ENCODE measurements at places on chromosomes 2 and 18.

- DNase-seq = no peak
These were observed 85.6 kb downstream of the DDX1 start for GRCh38 chr2:15677141-15677843.

- DNase-seq = no peak
These were observed at the start of gene INHBB for GRCh38 chr2:120346026-120346666. INHBB (plus strand) TSS chr2:120346136; CDS start chr2:120346189, 53 bp downstream.

DNA sequence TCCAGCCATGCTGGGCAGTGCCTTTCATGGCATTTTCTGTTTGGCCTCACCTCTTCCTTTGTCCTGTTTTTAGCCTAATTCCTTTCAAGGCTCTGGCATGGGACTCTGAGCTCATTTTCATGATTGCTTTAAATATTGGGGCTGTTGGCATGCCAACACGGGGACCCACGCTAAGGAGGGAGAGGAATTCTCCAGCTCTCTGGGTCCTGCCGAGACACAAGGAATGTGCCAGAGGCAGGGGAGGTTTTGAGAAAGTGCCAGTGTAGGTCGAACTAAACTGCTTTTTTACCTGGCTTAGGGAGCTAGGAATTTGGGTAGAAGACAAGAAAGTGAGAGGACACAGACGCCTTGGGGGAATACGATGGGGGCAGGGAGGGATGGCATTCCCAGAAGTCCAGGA, 42.3 kb downstream of the RPL37A start:
- DNase-seq = no peak

DNA sequence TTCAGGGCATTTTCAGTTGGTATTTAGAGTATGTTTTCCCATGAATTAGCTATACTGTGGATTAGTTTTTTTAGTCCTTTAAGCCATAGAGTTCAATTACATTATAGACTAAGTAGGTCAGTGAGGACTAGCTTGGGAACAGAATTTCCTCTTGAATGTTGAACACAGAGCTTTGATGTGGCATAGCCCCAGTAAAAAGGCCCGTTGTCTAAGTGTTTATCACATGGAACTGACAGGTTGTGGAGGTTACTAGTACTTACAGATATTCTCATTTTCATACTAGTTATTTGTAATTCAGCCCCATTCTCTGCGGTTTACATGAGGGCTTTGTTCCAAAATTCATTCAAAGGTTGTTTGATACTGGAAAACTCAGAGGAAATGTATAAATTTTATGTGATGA, 6.2 kb downstream of the INSIG2 start:
- DNase-seq = no peak

- no peak for DNase-seq
These were observed 443.5 kb downstream of the XIRP2 start for GRCh38 chr2:167331636-167332232.

DNA sequence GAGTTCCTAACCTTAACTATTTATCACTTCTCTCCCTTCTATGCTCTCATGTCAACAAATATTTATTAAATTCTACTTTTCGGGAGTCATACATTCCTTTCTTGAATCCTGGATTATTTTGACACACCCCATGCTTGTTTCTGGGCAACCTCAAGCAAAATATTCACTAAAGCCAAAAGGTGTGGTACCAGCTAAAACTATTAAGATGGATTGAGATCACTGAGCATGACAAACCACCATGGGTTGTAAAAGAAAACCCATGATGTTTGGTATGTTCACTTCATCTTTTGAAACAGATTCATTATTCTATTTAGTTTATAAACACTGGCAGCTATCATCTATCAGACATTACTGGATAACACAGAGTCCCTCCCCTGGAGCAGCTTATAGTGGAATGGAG, 32.5 kb downstream of the DPP4 start:
- no peak for DNase-seq

- DNase-seq = no peak
These were observed 19.9 kb upstream of the SCYGR1 start for GRCh38 chr2:227407591-227408151.

DNA sequence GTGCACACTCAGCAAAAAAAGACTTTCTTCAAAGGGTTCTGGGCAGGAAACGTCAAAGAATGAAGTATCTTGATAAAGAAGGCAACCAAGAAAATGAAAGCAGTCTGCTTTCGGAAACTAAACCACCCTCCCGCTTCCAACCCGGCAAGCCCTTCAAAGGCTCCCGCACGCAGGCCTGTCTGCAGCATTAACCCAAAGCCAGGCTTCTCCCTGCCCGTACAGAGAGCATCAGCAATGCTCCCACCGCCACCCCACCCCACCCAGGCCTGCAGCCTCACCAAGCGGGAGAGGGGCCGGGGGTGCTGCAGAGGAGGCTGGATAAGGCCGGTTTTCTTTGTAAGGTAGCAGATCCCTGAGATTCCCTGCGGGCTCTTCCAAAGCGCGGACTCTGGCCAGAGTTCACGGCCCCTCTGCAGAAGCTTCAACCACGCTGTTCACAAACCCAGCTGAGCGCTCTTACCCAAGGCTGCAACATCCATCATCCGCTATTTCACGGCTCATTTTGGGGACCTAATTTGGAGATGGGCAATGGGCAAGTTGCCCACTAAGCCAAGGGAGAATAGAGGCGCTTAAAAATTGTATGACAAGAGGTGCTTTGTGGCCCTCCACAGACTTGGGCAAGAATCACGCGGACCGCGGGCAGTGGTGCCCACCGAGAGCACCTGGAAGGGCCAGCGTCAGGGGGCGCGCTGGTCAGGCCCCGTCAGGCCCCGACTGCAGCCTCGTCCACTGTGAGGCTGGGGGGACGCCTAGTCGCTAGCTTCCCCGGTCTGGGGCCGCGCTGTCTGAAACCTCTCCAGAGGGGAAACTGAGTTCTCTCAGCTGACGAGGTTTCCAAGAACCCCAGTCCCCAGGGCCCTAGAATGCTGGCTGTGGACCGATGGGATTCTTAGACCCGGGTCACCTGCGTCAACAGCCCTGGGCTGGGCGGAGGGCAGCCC, 225.4 kb upstream of the ID2 start:
- no peak for DNase-seq

DNA sequence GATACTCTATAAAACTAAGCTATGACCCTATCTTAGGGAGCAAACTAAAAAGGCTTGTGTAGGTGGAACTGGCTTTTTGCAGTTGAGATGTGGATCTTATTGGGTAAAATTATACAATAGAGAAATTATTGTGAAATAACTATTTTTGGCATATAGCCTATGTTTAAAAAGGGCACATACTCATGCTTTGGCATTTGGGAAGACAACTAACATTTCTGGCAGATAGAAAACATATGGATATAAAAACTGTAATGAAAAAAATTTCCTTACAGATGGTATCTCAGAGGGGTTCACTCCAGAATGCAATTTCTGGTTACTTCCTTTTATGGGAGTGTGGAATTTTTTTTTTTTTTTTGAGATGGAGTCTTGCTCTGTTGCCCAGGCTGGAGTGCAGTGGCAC, 120.1 kb upstream of the CCDC195 start:
- no peak for DNase-seq

- DNase-seq = no peak
These were observed 469.0 kb upstream of the POU3F3 start for GRCh38 chr2:104384961-104385360.

DNA sequence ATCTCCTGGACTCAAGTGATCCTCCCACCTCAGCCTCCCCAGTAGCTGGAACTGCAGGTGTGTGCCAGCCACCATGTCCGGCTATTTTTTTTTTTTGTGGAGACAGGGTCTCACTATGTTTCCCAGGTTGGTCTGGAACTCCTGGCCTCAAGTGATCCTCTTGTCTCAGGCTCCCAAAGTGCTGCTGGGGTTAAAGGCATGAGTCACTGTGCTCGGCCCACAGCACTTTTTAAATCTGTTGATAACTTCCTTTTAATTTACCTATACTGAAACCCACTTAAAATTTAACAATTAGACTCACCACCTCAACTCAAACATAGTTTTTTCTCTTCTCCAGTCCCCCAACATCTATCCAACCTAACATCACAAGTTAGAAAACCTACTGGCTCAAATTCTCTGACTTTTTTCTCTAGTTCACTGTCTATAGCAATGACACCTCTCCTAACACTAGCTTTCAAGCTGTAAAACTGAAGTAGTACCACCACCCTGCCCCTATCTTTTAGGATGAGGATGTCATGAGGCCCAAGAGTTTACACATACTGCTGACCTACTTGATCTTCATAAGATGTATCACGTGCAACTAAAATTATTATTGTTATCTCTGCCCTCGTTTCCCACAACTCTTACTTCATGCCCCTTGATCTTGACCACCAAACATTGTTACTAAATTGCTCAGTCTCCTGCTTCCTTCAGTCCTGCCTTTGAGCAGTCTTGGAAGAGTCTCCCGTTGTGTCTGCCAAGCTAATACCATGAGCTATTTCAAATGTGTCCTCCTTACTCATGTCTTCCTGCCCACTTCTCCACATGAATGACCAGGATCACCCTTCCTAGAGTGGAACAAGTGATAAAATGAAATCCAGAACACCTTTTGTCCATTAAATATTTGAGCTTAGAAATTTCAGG, 142.3 kb upstream of the ZFP36L2 start:
- no peak for DNase-seq

DNA sequence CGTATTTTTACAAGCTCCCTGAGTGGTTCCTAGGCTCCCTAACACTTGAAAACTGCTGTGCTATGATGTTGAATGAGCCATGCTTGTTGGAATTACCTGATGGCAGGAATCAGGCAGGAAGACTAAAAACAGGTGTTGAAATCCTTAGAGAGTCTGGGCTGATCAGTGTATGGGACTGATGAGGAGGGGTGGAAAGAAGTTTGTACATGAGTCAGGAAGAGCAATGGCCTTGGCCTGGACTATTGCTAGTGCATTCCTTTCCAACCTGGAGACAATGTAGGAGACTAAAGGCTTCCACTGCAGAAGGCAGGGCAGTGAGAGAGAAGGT, 25.0 kb upstream of the TMBIM1 start:
- DNase-seq = no peak

DNA sequence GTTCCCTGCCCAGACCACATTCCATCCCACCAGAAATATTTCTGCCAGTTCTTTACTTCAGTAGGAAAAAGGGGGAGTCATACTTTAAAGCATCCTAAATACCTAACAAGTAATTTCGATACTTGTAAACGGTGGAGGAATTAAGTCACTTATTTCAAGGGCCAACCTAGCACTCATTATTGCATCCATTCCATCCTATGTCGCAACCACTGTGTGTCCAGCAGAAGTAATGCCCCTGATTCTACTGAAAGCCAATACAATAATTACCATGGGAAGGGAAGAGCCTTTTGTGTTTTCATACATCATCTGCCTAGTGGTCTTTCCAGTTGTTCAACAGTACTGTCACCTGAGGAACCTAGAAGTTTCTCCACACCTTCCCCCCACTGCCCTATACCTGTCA, 12.5 kb downstream of the SERPINB8 start:
- no peak for DNase-seq

- DNase-seq = no peak
These were observed 128.9 kb upstream of the NOSTRIN start for GRCh38 chr2:168673265-168674189.

DNA sequence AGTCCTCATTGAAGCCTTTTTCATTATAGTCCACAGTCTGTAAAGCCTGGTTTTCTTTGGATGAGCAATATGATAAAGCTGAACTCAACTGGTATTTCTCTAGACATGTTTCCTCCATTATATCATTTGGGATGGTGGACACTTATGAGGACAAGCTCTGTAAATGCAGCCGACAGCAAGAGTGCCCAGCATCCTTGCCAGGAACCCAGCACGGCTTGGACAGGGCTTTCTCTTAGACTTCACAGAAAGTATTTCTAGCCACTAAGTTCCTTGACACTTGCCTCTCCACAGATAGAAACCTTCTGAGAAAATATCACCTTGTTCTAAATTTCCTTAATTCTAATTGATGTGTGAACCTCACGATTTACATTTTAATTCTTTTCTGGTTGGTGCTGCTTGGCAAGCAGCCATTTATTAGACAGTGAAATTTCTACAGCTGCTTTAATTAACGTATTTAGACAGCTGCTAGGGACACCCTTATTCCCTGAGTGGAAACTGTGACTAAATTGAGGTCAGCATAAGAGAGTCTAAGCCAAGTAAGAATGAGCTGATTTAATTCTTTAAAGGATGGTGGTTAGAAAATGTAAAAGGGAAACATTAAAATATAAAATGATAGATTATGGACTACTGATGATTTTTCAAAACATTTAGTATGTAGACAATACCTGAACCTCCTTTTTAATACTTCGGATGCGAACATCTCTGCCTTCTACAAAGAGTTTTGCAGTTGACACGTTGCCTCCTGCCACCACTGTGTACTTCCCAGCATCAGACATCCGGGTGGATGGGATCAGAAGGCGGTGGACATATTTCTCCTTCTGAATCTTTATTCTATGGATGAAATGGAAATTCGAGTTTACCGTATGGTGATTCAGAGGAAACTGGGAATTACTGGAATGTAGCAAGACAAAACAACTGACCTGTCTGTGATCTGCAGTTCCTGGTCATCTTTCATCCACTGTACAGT, 39.8 kb downstream of the TTN start:
- no peak for DNase-seq

DNA sequence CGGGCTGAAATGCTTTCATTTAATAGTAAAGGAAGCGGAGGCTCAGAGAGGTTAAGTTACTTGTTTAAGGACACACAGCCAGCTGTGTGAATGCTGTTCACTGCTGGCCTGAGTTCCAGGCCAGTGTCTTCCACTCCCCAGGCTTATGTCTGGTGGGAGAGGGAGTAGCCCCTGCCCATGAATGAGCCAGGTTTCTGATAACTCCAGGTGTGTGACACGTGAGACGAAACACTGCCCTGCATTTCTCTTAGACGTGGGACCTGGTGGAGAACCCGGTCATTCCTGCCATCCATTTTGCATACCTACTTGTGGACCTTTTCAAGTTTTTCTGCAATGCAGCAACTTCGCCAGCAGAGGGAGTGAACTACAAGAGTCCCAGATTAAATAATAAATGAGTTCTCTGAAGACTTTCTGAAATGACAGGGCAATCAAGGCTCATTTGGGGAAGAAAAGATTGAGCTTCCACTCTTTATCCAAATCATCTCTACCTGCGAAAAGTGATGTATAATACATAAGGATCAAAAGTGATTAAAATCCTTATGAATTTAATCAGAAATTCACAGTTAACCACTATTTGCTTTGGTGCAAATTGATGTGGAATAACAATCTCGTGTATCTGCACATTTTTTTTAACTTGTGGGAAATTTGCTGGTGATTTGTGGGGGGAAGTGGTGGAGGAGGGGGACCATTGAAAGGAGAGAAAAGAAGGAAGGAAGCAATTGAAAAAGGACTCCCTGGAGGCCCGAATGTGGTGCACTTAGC, 79.4 kb upstream of the ASB18 start:
- peak; percentile 12 for DNase-seq

GRCh38 chr18:59512025-59512755, 153.1 kb upstream of the LMAN1 start:
- no peak for DNase-seq

DNA sequence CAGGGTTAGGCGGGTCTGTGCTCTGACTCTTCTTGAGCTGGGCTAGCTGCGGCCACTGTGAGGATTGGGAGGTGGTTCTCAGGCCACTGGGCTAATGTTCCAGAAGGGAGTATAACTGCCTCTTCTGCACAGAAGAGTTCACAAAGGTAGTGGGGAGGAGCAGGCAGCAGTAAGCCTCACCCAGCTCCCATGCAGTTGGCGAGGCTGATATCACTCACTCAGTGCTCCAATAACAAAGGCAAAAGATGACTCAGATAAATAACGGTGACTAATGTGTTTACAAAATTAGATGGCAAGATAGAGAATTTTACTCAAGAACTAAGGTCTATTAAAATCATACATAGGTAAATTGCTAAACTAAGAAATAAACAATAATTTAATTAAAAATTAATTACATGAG, 174.2 kb upstream of the TMEM200C start:
- no peak for DNase-seq

GRCh38 chr2:173831312-173832229, 133.6 kb downstream of the SP3 start:
- no peak for DNase-seq

Measured in stimulated activated CD4-positive, alpha-beta T cell treated with anti-CD3 and anti-CD28 coated beads, TNF-alpha, amount 100 ng/mL, for 4 hours (primary cell).